Stimulated activated CD8-positive, alpha-beta memory T cell treated with anti-CD3 and anti-CD28 coated beads, Interleukin-2, amount 100 ng/mL, for 48 hours (primary cell): ENCODE measurements at places on chromosomes 5 and 9.

DNA sequence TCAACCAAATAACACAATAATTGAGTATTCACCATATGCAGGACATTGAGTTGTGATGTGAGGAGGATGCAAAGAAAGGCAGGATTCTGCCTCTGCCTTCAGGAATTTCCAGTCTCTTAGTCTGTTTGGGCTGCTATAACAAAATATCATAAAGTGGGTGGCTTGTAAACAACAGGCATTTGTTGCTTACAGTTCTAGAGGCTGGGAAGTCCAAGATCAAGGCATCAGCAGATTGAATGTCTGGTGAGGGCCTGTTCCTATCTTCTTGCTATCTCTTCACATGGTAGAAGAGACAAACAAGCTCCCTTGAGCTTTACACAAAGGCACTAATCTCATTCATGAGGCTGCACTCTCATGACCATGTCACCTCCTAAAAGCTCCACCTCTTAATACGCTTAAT lies 360.7 kb downstream of the ARHGEF28 start:
- DNase-seq = no peak

DNA sequence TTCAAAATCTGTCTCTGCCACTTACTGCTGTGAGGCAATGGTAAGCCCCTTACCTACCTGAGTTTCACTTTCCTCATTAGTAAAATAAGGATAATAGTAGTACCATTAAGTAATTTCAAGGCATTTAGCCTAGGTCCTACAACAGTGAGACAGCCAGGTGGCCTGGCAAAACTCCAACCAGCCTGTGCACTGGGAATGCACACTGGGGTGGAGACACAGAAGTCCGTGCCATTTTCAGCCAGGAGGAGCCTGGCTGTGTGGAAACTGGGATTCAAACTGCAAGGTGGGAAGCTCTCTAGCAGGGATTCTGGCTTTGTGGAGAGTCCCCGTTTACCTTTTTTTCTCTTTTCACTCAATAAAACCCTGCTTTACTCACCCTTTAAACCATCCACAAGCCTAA lies 630.4 kb downstream of the PRELID2 start:
- DNase-seq = no peak

DNA sequence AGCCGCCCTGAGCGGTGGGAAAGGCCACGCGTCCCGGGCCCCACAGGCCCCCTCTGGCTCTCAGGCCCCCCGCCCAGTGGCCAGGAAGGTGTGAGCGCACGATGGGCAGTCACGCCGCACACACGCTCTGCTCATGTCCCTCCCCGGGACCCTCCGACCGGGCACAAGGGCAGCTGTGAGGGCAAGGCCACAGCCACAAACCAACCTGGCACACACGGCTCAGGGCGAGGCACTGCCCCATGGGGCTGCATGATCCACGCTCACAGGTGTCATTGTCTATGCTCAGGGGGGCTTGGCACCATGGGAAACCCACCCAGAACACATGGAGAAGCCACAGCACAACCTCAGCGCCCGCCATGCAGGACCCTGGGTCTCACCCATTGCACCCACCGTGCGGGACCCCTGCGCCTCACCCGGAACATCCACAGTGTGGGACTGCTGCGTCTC lies 51.3 kb downstream of the SLC12A7 start:
- no peak for DNase-seq

- DNase-seq = no peak
Measured at GRCh38 chr5:169226895-169227294, 74.0 kb downstream of the SLIT3 start.

DNA sequence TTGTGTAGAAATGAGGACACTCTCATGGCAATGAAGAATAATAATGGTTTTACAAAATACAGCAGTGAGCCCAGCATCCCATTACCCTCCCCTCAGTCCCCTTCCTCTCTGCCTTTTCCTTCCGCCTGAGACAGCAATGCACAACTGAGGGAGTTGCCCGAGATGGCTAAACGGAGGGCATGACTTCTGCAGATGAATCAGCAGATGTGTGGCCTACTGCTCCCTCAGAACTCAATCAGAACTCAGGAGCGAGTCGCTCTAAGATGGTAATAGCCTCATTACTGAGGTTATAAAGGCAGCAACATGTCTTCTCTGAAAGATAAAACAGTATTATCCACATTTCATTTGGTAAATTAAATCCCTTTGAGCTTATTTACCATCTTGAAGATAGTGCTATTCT lies 326.6 kb downstream of the ENC1 start:
- DNase-seq = no peak

- DNase-seq = no peak
Measured at GRCh38 chr9:122477346-122477745, 380 bp downstream of the OR1J1 start.

DNA sequence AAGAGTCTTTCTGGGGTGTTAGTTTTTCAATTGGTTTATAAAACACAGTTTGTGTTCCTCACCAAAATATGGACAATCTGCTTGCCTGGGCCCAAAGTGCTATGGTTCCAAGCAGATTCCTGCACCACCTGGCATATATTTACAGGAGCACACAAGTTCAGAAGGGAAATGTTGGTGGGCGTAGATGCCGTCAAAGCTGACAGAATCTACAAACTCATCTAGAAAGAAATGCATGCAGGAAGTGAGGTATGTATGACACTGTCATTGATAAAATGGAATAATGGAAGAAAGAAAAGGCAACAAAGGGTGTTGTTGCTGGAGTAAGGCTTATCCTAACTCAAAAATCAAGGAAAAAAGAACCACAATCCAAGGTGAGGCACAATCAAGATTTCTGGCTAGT lies 225.8 kb downstream of the MLLT3 start:
- no peak for DNase-seq

DNA sequence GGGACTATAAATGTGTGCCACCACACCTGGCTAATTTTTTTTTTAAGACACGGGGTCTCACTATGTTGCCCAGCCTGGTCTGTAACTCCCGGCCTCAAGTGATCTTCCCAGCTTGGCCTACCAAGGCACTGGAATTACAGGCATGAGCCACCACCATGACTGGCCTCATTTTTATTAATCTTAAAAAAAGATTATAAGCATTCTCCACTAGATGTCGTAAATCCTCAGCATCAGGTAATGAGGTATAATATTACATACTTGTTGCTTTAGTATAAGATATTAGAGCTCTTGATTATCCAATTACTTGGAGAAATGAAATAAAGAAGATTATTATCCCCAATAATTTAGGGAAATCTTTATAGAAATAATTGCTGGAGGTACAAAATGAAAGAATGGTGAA lies 78.2 kb upstream of the HTR1A start:
- no peak for DNase-seq

DNA sequence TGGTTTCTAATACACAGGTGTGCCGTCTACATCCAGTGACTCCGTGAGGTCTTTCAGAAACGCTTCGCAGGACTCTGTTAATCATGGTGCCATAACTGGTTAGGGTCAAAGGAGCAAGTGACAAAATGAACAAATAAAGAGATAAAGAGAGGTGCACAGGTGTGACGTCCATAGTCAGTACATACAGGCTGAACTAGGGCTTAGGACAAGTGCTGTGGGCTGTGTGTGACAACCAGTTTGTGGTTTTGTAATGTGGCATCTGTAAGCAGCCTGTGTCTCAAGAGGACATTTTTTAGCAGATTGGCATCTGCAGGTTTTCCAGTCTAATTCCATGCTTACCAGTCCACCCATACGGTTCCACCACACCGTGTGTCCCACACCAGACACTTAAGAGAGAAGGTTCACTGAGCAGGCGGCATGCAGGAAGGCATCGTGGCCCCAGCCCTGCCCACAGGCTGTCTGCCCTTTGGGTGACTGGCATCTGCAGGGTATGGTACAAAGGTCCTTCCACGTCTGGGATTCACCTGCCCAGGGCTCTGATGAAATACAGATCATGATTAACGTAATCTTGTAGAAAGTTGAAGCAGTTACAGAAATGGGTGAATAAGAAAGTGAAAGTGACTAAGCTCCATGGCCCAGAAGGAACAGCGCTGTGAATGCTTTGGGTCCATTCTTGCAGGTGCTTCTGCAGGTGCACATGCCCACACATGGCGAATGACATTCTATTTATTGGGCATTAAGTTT lies 26.9 kb downstream of the SRD5A1 start:
- DNase-seq = no peak

GRCh38 chr9:114829574-114830440 lies 24.0 kb upstream of the TNFSF15 start:
- DNase-seq = no peak

GRCh38 chr9:97041898-97042297 lies 3.0 kb upstream of the CTSV start:
- DNase-seq = no peak

GRCh38 chr5:134600600-134600999 lies 32.0 kb downstream of the SAR1B start:
- no peak for DNase-seq

DNA sequence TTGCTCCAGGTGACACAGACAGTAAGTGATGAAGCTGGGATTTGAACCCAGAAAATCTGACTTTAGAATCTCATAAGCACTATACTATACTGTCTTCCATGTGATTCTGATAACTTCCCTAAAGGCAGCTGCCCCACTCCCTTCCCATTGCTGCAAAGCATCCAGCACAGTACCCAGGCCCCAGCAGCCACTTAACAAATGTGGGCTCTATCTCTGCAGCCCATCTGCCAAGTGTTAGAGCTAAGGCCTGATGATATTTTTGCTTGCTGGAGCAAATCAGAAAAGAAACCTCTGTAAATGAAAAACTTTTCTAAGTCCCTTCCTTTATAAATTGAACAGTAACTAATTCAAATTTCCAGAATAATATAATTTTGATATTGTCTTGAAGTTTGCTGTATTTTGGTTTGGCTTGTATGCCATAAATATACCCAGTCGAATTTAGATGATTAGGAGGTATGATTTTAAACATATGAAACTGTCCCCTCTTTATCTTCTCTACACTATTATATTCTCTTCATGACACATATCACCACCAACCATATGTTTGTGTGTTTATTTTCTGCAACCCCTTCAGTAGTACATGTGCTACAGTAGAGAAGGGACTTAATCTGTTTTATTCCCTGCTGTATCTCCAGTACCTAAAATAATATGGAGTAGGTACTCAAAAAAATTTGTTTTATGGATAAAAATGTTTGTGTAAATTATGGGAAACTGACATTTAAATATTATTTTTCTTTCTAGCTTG lies 63.8 kb downstream of the SMIM15 start:
- no peak for DNase-seq

DNA sequence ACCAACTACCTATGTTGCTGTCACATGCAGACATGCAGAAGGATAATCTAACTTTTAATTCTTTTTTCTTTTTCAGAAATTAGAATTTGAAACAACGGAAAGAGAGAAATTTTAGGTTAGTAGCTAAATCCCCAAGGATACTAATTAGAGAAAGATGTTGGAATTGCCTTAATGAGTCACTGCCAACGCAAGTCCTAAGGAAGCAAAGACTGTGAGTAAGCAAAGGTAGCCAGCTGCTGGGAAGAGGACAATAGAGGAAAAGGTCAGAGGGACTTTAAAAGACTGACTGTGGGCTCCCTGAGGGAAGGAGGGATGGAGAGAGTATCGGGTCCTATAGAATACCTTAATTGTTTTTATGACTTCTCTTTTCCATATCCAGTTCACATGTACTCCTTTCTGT lies 461.9 kb upstream of the PAPPA start:
- no peak for DNase-seq

GRCh38 chr9:115494393-115494792 lies 376.4 kb upstream of the TNC start:
- no peak for DNase-seq

DNA sequence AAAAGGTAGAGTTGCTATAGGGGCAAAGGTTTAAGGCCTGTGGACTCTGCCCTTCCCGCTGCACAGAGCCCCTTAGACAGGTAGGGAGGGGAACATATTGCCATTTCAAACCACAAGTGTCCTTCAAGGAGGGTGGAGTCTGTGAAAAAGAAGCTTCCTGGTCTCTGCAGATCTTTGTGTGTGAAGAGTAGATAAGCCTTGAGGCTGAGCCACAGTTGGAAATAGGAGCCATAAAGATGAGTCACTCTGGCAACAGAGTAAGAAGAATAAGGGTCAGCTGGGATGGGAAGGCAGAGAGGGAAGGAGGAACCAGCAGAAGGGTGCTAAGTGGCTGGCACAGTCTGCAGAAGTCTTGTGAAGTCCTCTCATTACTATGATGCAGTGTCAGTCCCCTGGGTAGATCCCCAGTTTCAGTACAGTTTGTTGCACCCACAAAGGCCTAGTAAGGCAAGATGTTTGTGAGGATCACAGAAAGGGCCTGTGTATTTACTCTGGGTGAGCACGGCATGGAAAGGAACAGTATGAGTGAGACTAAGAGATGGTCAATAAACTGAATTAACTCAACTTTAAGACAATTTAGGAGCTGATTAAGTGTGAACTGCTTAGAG lies 18.1 kb downstream of the GRXCR2 start:
- DNase-seq = no peak

DNA sequence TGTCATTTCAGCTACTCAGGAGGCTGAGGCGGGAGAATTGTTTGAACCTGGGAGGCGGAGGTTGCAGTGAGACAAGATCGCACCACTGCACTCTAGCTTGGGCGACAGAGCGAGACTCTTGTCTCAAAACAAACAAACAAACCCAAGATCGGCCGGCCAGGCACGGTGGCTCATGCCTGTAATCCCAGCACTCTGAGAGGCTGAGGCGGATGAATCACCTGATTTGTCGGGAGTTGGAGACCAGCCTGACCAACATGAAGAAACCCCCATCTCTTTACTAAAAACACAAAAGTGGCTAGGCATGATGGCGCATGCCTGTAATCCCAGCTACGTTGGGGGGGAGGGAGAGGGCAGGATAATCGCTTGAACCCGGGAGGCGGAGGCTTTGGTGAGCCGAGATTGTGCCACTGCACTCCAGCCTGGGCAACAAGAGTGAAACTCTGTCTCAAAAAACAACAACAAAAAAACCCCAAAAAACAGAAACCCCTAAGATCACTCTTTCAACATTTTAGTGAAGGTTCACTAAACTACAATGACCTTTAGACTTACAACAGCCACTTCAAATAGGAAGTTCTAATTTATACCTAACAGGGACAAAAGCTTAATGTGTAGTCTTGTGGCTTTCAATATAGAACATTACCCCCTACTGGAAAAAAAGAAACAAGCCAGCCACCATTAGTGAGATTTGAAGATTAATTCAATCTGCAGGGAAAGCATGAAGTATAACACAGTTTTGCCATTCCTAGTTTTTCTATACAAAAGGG lies 7.0 kb downstream of the HSPA9 start:
- DNase-seq = no peak

GRCh38 chr5:125898851-125899405 lies 524.3 kb upstream of the GRAMD2B start:
- no peak for DNase-seq

DNA sequence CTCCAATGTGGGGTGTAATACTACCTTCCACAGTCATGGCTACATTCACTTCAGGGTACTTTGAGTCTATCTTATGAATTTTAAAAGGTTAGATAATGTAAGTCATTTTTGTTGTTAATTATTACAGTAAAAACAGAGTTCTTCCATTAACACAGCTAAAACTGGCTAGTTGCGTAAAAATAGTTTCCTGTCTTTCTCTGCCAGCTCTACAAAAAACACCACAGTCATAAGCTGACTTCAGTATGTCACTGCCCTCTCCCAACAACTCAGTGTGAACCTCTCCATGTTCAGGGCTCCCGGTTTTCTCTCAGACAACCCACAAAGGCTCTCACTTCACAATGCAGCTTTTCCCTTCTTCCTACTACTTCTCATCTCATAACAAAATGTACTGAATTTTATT lies 84.8 kb upstream of the ITGA1 start:
- no peak for DNase-seq
